Activated CD8-positive, alpha-beta T cell treated with anti-CD3 and anti-CD28 coated beads, Interleukin-2, amount 10 ng/mL, durations not matched to agents 7 days and 5 days (primary cell): ENCODE measurements at places on chromosomes 11 and 22. TPM values are rescaled to one million over a fixed set of nuclear protein-coding genes. Genes with fewer than 3 reads are reported as not detected.

DNA sequence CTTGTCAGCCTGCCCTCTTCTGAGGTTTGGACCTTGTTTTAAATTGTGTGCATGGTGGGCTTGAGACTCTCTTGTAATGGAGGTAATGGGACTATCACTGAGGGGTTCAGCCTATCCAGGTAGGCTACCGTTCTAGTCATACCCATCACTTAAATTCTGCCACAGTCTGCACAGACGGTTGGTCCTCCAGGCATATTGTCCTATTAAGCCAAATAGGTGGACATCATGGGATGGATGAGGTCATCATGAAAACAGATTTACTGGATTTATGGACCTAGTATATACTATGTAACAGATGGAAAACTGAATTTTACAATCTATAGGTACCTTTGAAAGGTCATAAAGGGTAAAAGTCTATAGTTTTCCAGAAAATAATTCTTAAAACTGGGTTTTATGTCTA lies 9.1 kb upstream of the RBM4 start:
- no peak for DNase-seq
- peak overlapping the region; percentile 33 for H3K27ac ChIP-seq
- H3K4me1 ChIP-seq = peaks cover 21% of the 10 kb centered on the region
- H3K27me3 ChIP-seq = no peaks in the 10 kb centered on the region
- H3K4me3 ChIP-seq = no peak overlapping the region

GRCh38 chr22:40670058-40670457 lies 9.2 kb upstream of the MCHR1 start:
- no peak overlapping the region for H3K27ac ChIP-seq
- no peak overlapping the region for H3K4me3 ChIP-seq
- peaks cover 19% of the 10 kb centered on the region for H3K4me1 ChIP-seq
- DNase-seq = no peak

- no peak overlapping the region for H3K4me3 ChIP-seq
- H3K27me3 ChIP-seq = no peaks in the 10 kb centered on the region
- no peaks in the 10 kb centered on the region for H3K36me3 ChIP-seq
- H3K27ac ChIP-seq = no peak overlapping the region
- H3K4me1 ChIP-seq = no peaks in the 10 kb centered on the region
- no peak for DNase-seq
Observed at GRCh38 chr11:29231586-29231985, 785.2 kb downstream of the KCNA4 start.

DNA sequence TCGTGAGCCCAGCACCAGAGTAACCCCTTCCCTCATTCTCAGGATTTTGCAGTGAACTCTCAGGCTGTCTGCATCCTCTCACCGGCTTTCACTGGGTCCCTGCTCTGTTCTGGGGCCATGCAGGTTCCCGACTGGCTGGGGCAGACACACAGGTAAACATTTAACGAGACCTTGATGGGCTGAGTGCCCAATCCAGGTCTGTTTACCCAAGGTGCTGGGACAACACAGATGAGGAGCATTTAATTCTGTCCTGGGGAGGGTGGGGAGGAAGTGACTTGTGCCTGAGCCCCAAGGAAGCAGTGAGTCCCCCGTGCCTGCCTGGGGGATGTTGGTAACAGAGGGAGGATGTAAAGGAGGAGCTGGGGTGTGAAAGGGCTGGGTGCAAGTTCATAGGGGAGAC lies 4.4 kb downstream of the BIK start:
- H3K27ac ChIP-seq = no peak overlapping the region
- H3K27me3 ChIP-seq = peaks cover 10% of the 10 kb centered on the region
- H3K4me3 ChIP-seq = no peak overlapping the region
- no peaks in the 10 kb centered on the region for H3K36me3 ChIP-seq

DNA sequence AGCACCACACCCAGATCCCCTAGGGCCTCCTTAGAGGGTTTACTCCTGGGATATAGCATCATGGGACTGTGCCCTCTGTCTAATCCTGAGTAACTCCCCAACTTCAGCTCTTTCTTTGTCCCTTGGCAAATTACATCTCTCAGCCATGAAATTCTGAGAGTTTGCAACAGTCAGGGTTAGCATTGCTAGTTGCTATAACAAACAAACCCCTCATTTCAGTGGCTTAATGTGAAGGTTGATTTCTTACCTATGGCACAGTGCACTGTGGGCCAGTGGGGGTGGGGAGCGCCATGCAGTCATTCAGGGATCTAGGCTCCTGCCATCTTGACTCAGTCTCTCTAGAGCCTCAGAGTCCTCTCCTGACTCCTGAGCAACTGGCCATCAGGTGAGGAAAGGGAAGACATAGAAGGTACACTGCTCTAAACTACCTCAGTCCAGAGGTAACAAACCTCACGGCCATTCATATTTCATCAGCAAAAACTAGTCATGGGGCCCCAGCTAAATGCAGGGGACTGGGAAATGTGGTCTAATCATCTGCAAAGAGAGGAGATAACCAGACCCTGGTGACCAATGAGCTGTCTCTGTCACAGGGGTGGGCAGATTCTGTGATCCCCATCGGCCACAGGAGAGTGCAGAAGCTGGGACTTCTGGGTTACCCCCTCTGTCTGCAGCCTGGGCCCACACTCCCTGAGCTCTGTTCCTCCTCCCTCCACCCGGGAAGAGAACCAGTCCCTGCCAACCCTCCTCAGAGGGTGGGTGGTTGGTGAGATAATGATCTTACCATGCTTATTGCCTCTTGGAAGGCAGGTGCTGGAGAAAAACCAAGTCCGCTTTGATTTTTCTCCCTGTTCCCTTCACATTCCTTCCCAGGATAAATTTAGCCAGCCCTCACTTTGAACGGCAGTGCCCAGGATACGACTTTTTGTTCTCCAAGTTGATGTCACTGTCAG lies 17.5 kb downstream of the PRG3 start:
- H3K27me3 ChIP-seq = peaks cover 3% of the 10 kb centered on the region
- no peaks in the 10 kb centered on the region for H3K4me1 ChIP-seq
- H3K27ac ChIP-seq = no peak overlapping the region
- no peak overlapping the region for H3K4me3 ChIP-seq

- H3K4me3 ChIP-seq = no peak overlapping the region
- DNase-seq = no peak
- H3K4me1 ChIP-seq = no peaks in the 10 kb centered on the region
- peaks cover 57% of the 10 kb centered on the region for H3K36me3 ChIP-seq
Observed at GRCh38 chr22:30927806-30928205, 40.8 kb downstream of the MORC2 start.

SCN3B gene
- total RNA-seq = not detected

DNA sequence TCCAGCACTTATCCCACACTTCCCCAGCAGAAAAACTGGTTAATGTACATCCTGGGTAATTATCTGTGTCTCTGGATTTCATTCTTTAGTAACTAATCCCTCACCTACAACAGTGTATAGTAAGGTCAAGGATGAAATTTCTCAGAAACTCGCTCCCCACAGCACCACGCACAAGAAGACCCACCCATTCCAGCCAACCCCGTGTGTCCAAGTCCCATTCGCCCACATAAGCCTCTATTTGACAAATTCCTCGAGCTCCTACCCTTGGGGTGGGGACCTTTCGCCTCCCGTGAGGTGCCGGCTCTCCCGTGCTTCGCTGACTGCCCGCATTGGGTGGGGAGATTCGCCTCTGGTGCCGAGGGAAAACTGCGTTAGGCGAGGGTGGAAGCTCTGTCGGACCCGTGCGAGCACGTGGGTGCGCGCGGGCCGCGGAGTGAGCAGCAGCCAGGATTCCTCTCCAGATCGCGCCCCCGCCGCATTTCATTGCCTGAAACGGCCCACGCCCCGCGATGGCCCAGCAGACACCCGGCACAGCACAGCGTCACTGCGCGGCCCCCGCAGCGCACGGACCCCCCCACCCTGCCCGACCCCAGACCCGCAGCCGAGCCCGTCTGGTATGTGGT lies 866 bp downstream of the EXPH5 start:
- H3K36me3 ChIP-seq = peaks cover 3% of the 10 kb centered on the region
- peaks cover 17% of the 10 kb centered on the region for H3K4me1 ChIP-seq
- H3K27ac ChIP-seq = no peak overlapping the region
- peak; percentile 32 for DNase-seq

DNA sequence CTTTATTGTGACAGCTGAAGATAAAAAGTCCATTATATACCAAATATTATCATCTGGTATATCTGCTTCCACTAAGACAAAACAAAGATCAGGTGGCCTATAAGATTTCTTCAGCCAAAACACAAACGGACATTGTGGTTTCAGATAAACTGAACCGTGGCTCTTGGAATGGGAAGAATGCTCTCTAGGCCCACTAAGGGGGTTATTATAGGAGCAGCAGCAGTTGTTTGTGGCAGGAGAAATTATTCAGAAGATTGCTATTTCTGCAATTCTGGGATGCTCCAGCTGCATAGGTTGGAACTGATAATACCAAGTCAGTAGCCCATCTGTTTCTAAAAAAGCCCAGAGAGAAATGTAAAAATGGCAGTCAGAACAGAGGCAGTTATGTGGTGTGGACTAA lies 145.3 kb downstream of the NCAM1 start:
- no peaks in the 10 kb centered on the region for H3K4me1 ChIP-seq
- no peak overlapping the region for H3K4me3 ChIP-seq
- H3K27me3 ChIP-seq = peaks cover 4% of the 10 kb centered on the region
- no peaks in the 10 kb centered on the region for H3K36me3 ChIP-seq
- H3K27ac ChIP-seq = no peak overlapping the region
